ENCODE measurements at places on chromosomes 3 and 15. TPM values are rescaled to one million over a fixed set of nuclear protein-coding genes. Genes with fewer than 3 reads are reported as not detected.
A peak's percentile ranks its signal among the peaks of the same experiment; 100 is the strongest.

DNA sequence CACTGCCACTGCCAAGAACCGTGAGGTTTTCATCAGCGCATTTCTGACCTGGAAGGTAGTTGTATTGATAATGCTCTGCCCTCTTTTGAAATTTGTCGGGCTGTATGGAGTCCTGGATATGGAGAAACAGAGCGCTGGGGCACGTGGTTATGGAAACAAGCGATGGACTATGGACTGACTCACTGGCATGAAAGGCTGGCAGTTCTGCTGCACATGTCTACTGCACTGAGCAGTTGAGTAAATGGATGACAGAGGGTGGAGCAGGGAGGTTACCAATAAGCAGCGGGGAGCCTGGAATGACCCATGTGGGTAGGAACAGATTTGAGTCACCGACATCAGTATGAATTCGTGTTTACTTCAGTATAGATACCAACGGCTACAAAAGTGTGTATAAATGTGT lies 429.5 kb downstream of the OCA2 start:
- DNase-seq = no peak

- no peak for DNase-seq
Measured at GRCh38 chr3:188769831-188770230, 401.9 kb upstream of the TPRG1 start.

- no peak for DNase-seq
Measured at GRCh38 chr3:15313461-15313860, 18.9 kb downstream of the SH3BP5 start.

DNA sequence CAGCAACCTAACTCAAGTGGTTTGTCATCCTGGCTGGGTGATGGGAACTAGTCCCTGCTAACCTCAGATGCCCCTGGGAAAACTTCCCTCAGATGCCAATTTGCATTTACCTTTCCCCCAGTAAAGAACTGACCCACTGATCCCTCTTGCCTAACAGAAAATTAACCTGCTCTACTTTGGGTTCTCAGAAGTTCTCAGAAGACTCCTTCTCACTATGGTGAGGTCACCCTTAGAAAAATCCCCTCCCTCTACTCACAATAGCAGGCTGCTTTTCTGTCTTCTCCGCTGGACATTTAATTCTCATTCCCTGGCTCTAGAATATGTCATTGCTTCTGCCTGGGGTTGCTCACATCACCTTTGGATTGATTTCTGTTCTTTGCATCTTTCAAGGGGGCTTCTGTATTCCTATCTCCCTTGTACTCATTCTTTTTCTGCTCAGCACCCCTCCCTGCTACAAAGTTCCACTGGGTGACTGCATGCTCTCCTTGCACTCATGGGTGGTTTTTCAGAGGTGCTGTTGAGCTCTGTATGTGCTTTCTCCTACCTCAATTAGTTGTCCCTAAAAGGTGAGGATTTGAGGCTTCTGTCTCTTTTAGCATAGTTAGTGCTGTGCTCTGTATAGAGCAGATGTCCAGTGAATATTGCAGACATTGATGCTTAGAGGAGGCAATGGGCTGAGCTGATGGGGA lies 869 bp downstream of the PLA1A start:
- DNase-seq = no peak

GRCh38 chr3:30492322-30493192 lies 113.8 kb upstream of the TGFBR2 start:
- DNase-seq = no peak

DNA sequence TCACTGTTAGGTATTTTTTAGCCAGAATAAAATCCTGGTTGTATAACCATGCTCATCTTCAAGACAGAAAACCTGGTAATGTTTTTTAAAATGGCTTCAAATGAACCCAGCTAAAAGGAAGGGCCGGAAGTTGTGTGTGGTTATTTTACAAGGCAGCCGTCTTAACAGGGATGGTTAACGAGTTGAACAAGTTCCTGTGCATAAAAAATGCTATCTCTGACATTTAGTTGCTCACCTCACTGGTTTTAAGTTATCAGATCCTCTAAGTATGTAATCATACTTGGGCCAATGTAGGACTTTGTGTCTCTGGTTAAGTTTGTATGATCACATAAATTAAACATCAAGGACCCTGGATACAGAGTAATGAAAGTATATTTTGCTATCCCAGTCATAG lies 2.1 kb downstream of the ATP11B start:
- no peak for DNase-seq

GRCh38 chr3:175988401-175988800 lies 1129.3 kb downstream of the NAALADL2 start:
- DNase-seq = no peak

DNA sequence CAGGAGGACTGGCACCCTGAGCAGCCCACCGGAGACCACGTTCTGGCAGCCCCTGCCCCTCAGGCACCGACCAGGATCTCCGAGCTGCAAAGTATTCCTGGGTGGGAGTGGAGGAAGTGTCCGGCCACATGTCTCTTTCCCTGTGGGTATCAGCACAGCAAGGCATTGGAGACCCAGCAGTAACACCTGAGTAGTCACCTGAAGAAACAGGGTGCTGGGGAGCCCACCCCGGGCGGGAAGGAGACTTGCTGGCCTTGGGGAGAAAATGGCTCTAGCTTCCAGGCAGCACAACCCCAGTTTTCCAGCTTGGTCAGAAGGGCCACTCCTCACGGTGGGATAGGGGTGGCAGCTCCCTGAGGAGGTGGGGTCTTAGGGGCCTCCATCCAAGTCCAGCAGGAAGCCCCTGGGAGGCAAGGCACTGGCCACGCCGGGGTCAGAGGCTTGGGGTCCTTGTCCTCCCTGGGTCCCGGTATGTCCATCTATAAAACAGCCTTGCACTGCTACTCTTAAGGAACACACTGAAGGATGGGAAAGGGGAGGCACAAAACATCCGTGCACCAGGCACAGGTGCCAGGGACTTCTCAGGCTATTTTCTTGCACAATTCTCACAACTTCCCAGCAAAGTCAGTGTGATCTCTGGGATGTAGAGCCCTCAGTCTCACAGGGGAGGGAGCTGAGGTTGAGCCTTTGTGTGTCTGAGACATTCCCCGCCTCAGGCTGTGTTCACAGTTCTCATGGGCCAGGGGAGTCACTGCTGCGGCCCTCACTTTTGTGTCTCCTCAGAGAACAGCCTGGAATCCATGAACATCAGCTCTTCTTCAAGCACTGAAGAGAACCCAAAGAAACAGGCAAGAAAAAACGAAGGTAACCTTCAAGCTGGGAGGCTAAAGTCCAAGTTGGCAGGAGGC lies 11.9 kb downstream of the CFAP100 start:
- no peak for DNase-seq

GRCh38 chr15:38487378-38487777 lies 33.5 kb downstream of the FAM98B start:
- DNase-seq = no peak

DNA sequence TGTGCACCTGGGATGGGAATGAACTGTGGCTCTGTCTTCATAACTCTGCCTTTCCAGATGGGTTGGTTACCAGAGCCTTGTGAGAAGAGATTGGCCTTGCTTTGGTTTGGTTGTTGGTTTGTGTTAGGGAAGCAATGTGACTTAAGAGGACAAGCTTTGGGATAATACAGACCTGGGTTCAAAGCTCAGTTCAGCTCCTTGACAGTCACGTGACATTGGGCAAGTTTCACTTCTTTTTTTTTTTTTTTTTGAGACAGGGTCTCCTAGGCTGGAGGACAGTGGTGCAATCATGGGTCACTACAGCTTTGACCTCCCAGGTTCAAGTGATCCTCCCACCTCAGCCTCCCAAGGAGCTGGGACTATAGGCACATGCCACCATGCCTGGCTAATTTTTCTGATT lies 42.7 kb downstream of the CORO2B start:
- DNase-seq = no peak

DNA sequence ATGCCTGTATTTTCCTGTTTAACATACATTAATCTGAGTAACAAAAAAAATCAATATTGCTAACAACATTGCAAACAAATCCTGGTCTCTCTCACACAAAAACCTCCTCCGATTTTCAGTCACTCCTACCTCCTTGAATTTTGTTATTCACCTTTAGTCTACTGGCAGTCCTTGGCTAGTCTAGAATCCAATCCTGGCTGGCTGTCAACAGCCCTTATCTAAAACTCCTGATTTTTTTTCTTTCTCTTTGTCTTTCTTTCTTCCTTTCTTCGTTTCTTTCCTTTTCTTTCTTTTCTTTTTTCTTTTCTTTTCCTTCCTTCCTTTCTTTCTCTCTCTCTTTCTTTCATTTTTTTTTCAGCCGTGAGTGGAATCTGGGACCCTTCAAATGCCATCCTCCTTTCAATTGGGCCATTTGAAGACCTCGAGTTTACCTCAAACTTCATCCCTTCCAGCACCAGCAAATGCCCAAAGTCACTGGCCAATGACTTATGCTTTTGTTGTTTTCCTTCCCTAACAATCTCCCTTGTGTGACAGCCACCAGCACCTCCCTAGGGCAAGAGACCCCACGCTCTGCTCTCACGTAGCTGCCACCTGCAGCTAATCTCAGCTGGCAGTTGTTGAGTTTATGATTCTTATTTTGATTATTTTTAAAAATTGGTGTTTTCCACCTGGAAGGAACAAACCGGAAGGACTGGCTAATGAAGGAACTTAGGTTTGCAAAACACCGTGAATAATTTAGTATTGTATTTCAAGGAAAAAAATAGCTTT lies 6.8 kb upstream of the ONECUT1 start:
- DNase-seq = no peak

GRCh38 chr3:48247401-48247811 lies 6.5 kb downstream of the ZNF589 start:
- no peak for DNase-seq

DNA sequence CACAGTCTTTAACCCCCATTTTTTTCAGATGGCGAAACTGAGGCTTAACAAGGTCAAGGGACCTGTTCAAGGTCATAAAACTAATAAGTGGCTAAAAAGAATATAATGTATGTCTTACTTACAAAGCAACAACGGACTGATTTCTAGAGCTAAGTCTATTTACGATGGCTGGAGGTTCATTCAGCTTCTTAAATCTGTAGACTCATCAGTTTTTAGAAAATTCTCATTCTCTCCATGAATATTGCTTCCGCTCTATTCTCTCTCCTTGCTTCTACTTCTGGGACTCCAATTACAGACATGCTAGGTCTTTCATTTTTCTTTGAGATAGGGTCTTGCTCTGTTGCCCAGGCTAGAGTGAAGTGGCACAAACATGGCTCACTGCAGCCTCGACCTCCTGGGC lies 68.9 kb downstream of the WHAMM start:
- DNase-seq = no peak

DNA sequence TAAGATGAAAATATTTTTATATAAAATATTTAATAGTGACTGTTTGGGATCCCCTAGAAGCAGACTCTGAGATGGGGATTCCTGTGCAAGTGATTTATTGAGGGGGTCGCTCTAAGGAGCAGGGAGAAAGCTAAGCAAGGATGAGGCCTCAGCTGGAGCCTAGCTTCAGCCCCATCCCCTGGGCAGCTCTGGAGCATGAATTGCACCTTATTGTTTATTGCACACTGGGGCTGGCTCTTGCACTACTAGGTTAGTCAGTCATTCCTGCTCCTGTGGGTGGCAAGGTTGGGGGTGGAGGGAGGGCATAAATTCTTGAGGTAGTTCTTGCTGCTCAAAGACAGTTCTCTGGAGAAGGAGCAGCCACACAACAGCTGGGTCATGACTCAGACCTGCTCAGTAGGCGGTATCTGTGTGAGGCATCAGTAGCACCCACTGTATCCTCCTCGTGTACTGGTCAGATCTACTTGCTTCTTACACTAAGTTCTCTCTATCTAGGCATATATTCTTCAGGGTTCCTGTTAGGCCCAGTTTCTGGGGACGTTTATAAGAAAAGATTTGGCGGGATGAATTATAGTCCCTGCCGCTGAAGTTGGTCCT lies 27.2 kb upstream of the TNFSF10 start:
- DNase-seq = peak; percentile 98

GRCh38 chr3:3851621-3852323 lies 52.5 kb downstream of the LRRN1 start:
- DNase-seq = no peak

DNA sequence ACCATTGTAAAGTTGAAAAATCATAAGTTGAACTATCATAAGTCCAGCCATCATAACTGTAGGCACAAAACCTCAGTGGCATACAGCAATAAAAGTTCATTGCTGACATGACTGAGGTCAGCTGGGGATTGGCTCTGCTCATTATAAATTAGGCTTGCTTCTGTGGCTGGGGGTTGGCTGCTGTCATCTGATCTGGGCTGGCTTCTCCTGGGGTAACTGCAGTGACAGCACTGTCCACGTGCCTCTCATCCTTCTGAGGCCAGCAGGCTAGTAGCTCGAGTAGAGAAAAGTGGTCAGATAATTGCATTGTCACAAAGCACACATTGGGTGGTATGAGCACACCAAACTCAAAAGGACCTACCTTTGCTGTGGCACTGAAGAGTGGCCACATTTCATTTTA lies 31.3 kb downstream of the CMTM7 start:
- DNase-seq = no peak

GRCh38 chr3:133964547-133964946 lies 65.2 kb downstream of the SLCO2A1 start:
- DNase-seq = no peak

DNA sequence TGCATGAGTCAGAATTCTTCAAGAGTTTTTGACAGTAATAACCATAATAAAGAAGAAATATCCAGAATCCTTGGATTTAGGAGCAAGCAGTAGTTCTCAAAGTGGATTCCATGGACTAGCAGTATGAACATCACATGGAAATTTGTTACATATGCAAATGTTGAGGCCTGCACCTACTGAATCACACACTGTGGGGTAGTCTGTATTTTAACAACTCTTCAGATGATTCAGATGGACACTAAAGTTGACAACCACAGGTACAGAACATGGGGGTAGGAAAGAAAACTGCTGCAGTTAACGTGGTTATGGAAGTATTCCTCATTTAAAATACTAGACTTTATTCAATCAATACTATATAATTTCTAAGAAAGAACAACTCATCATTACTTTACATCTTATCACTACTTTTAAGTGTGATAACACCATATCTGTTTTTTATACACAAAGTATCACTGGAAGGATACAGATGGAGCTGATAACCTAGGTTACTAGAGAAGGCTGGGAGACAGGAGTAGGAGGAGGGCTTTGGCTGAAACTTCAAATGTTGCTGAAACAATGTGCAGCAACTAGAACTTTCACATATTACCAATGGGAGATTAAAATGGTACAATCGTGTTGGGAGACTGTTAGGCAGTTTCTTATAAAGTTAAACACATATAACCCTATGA lies 11.7 kb downstream of the NEDD4 start:
- DNase-seq = no peak

Gene C2CD4B
- 1.2 TPM for total RNA-seq

Gene ROBO2
- total RNA-seq = 1.4 TPM

Gene MEIS2
- 13.1 TPM for total RNA-seq

Gene SLC22A14
- total RNA-seq = 0.58 TPM

Gene TRIM59
- 13.8 TPM for total RNA-seq

Gene CHRM5
- not detected for total RNA-seq

Gene ROBO1
- 38.2 TPM for total RNA-seq

Gene PHLDB2
- total RNA-seq = 57.6 TPM

Gene TGFBR2
- 34.4 TPM for total RNA-seq

Gene CKMT1A
- total RNA-seq = 6.5 TPM

Gene COL6A5
- total RNA-seq = not detected
